Glomerular endothelial cell (primary cell): ENCODE measurements at places on chromosomes 16 and 17. TPM values are rescaled to one million over a fixed set of nuclear protein-coding genes. Genes with fewer than 3 reads are reported as not detected.

DNA sequence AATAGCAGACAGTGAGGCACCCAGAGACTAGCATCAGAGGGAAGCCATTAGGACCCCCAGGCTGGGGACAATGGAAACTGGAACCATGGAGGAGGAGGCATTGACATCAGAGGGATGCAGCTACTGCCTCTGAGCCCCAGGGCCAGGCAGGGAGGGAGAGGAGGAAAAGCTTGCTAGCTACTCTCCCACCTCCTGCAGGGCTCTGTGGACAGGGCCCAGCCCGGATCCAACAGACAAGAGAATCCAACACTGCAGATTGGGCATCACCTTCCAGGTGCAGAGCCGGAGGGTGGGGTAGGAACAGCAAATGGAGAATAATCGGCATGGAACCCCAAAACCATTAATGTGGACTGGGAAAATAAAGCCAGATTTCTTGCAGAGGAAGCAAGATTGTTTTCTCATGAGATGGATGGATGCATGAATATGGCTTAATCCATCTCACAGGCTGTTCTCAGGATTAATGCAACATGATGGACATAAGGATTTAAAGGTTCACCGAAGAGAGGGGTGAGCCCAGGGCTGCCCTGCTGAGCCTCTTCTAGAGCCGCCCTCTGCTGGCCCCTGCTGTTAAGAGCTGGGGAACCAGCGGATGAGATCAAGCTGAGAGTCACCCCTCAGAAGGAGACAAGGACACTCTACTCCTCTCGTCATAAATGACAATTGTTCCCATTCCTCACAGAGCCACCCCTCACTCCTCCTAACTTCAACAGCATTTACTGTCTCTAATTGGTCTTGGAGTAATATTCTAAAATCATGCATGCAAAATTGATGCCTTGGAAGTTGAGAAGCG, 48.8 kb downstream of the DNAH3 start:
- no peak for DNase-seq

- no peak for DNase-seq
Observed at GRCh38 chr16:78538919-78539318, 439.5 kb downstream of the WWOX start.

GRCh38 chr16:30808146-30808545, 21.1 kb upstream of the ZNF629 start:
- no peak for DNase-seq

DNA sequence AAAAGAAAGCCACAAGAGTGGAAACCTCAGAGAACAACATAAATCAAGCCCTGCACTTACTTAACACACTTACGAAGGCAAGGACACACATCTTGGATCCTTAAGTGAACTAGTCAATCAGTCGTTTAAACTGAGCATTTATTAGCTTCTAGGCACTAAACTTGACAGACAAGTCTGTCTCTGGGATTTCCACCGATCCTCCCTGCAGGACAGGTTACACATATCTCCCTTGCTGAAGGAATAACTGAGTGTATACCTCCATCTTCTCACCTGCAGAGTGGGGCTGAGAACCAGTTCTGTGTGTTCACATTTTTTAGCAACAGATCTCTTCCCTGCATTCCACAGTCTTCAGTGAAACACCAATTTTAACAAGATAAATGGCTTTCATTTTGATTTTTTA, 8.9 kb downstream of the GP2 start:
- DNase-seq: no peak

- DNase-seq: peak; percentile 54
Observed at GRCh38 chr17:57295526-57296023, 39.3 kb downstream of the MSI2 start.

The NT5M gene
- total RNA-seq: 2.7 TPM in 2 replicates
